Activated CD8-positive, alpha-beta T cell treated with anti-CD3 and anti-CD28 coated beads for 36 hours (primary cell): ENCODE measurements at places on chromosomes 2 and 18. TPM values are rescaled to one million over a fixed set of nuclear protein-coding genes. Genes with fewer than 3 reads are reported as not detected.

- no peak for DNase-seq
- H3K27ac ChIP-seq: no peak overlapping the region
- no peaks in the 10 kb centered on the region for H3K27me3 ChIP-seq
Measured at GRCh38 chr2:169119851-169120250, 50.5 kb downstream of the DHRS9 start.

- DNase-seq: no peak
- H3K4me3 ChIP-seq: no peak overlapping the region
- H3K27me3 ChIP-seq: no peaks in the 10 kb centered on the region
- H3K4me1 ChIP-seq: peaks cover 35% of the 10 kb centered on the region
- peak overlapping the region; percentile 17 for H3K27ac ChIP-seq
Measured at GRCh38 chr2:203675086-203675485, 31.4 kb upstream of the CD28 start.

DNA sequence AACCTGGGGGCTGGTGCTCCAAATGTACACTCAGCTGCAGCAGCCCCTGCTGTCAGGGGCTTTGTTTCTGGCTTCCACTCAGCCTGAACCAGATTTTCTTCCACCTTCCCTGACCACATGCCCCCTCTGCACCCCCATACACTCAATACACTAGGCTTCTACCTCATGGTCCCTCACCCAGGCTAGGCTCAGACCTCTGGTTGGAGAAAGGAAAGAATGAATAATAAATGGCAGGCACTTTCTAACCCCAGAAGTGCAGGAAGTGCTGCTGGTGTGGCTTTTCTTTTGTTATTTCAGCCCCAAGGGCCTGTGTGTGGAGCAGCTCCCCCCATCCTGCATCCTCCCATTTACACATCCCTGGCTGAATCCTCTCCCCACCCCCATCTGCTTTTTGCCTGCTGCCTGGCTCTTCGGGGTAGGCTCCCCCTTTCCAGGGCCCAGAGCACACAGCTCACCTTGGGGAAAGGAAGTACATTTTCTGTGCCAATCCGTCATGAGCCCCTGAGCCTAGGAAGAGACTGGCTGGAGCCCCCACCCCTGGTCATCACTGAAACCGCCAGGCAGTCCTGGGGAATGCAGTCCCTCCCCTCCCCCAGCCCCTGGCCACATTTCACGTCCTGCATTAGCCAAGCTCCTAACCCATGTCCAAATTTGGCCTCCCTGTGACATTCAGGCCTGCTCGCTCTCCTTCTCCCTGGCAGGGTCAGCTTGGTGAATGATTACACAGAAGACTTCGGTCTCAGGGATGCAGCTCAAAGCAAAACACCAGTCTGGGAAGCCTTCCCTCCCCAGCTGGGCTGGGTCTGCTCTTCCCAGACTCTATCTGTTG lies 2.6 kb downstream of the DYSF start:
- no peaks in the 10 kb centered on the region for H3K36me3 ChIP-seq
- H3K27ac ChIP-seq: no peak overlapping the region
- no peak overlapping the region for H3K4me3 ChIP-seq
- H3K27me3 ChIP-seq: peaks cover 25% of the 10 kb centered on the region
- no peak for DNase-seq
- peaks cover 11% of the 10 kb centered on the region for H3K4me1 ChIP-seq

GRCh38 chr2:7886666-7887065 lies 795.2 kb upstream of the ID2 start:
- H3K4me3 ChIP-seq: no peak overlapping the region
- H3K27me3 ChIP-seq: no peaks in the 10 kb centered on the region
- no peak overlapping the region for H3K27ac ChIP-seq
- DNase-seq: no peak
- H3K36me3 ChIP-seq: no peaks in the 10 kb centered on the region

- peaks cover 10% of the 10 kb centered on the region for H3K27me3 ChIP-seq
- H3K4me3 ChIP-seq: no peak overlapping the region
- H3K27ac ChIP-seq: no peak overlapping the region
- no peaks in the 10 kb centered on the region for H3K4me1 ChIP-seq
- H3K36me3 ChIP-seq: no peaks in the 10 kb centered on the region
- no peak for DNase-seq
Measured at GRCh38 chr18:32550963-32551362, 80.3 kb upstream of the GAREM1 start.

DNA sequence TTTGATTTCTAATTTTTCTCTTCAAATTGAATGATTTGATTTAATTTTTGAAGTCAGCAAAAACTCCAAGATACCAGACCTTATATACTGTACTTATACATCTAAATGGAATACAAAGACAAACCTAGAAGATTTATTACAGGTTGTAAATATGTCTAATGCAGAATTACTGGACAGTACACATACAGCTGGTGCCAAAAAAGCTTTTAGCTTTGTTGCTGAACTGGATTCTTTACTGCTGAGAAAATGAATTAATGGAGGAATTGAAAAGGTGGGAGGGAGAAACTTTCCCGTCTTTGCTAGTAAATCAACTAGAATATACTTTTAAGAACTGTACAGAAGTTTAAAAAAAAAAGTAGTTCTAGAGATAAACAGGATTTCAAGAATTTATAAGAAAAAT lies 17.5 kb downstream of the C1D start:
- H3K36me3 ChIP-seq: peaks cover 5% of the 10 kb centered on the region
- no peak overlapping the region for H3K4me3 ChIP-seq
- H3K27ac ChIP-seq: no peak overlapping the region
- peaks cover 17% of the 10 kb centered on the region for H3K4me1 ChIP-seq

DNA sequence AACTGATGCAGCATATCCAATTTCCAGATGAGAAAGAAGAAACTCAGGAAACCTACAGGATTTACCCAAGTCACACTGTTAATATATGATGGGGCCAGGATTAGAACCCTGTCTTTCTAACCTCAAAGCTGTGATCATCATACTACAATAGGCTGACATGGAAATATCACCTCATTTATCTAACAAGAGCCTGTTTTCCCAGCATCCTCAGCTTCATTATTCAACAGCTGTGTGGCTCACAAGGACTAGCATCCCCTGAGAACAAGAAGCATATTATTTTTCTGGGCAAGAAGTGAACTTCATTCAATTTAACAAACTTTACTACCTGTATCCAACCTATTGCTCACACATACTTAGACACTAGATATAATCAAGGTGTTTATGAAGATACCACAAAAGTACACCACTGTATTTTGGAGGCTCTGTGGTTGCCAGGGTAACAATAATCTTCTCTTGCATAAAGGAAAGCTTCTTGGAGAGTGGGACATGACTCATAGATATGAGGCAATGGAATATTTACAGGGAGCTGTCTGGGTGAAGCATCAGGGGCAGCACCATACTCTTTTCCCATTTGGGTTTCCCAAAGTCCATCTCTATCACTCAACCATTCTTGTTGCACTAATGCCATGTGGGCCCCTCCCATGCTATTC lies 218.2 kb downstream of the RAD51AP2 start:
- no peaks in the 10 kb centered on the region for H3K27me3 ChIP-seq
- no peak overlapping the region for H3K4me3 ChIP-seq
- H3K27ac ChIP-seq: no peak overlapping the region

DNA sequence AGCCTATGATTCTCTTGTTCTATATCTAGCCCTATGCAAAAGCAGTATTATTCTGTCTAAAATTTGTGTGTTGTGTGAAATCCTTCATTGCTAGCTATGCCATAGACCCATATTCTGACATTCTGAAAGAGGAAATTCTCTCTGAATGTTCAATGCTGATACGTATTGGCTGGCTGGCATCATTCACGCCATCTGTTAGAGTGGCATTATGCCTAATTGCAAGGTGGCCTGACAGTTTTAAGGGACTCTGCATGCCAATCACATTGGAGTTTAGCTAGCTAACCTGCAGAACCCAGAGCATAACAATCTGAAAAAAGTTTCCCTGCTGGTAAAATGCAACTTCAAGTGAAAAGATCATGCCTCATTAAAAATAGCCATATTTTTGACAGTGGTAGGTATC lies 316.0 kb downstream of the SOX11 start:
- H3K27ac ChIP-seq: no peak overlapping the region
- H3K4me3 ChIP-seq: no peak overlapping the region
- H3K27me3 ChIP-seq: no peaks in the 10 kb centered on the region

- no peaks in the 10 kb centered on the region for H3K36me3 ChIP-seq
- peaks cover 3% of the 10 kb centered on the region for H3K4me1 ChIP-seq
- H3K27me3 ChIP-seq: no peaks in the 10 kb centered on the region
- H3K27ac ChIP-seq: no peak overlapping the region
- H3K4me3 ChIP-seq: no peak overlapping the region
- DNase-seq: peak; percentile 11
Measured at GRCh38 chr2:55063713-55064323, 13.6 kb upstream of the RTN4 start.

DNA sequence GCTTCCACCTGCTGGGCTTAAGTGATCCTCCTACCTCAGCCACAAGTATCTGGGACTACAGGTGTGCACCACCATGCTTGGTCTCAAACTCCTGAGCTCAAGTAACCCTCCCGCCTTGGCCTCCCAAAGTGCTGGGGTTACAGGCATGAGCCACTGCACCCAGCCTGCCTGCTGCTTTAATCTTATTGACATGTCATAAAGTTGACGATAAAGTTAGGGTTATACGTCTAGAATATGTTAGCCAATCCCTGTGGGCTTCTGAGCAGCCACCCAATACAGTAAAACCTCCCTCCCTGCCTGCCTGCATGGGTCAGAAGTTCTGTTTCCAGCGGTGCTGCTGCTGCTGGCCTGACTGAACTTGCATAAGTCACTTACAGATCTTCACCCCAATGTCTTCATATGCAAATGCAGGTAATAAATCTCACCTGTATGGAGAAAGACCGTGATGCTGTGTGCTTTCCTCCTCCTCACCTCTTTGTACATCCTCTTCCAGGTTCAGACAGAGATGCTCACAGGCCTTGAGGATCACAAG lies 30.1 kb downstream of the TGIF1 start:
- no peak overlapping the region for H3K4me3 ChIP-seq
- no peaks in the 10 kb centered on the region for H3K36me3 ChIP-seq
- no peak overlapping the region for H3K27ac ChIP-seq
- H3K27me3 ChIP-seq: no peaks in the 10 kb centered on the region

DNA sequence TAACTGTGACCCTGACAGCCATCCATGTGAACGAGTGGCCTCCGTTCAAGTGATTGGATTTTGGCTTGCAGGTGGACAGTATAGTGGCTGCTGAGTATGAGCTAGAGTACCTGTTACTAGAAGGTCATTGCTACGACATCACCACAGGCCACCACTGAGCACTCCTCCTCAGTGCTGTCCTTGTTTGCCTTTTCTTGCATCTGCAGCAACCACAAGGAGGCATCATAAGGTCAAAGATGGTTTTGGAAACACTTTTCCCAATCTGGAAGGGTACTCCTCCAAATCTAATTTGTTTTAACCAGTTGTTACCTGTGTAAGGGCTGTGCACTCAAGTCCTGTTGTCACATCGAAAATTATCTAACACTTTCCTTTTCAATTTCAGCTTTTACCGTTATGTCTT lies 81.2 kb downstream of the UGGT1 start:
- H3K27me3 ChIP-seq: no peaks in the 10 kb centered on the region
- peaks cover 14% of the 10 kb centered on the region for H3K4me1 ChIP-seq
- no peak overlapping the region for H3K4me3 ChIP-seq
- H3K27ac ChIP-seq: no peak overlapping the region
- H3K36me3 ChIP-seq: peaks cover 54% of the 10 kb centered on the region

- no peak overlapping the region for H3K27ac ChIP-seq
- peaks cover 4% of the 10 kb centered on the region for H3K27me3 ChIP-seq
- no peak for DNase-seq
- no peaks in the 10 kb centered on the region for H3K4me1 ChIP-seq
- no peaks in the 10 kb centered on the region for H3K36me3 ChIP-seq
- H3K4me3 ChIP-seq: no peak overlapping the region
Measured at GRCh38 chr2:61785583-61785982, 68.3 kb downstream of the FAM161A start.

- H3K4me1 ChIP-seq: peaks cover 60% of the 10 kb centered on the region
- H3K36me3 ChIP-seq: peaks cover 22% of the 10 kb centered on the region
- no peak for DNase-seq
- H3K4me3 ChIP-seq: no peak overlapping the region
Measured at GRCh38 chr2:191198271-191198670, 46.9 kb upstream of the MYO1B start.

- H3K36me3 ChIP-seq: no peaks in the 10 kb centered on the region
- H3K27me3 ChIP-seq: no peaks in the 10 kb centered on the region
- DNase-seq: no peak
- no peaks in the 10 kb centered on the region for H3K4me1 ChIP-seq
- no peak overlapping the region for H3K27ac ChIP-seq
Measured at GRCh38 chr18:79616651-79617510, 62.7 kb upstream of the CTDP1 start.

GRCh38 chr2:69145204-69145603 lies 132.2 kb downstream of the ANTXR1 start:
- no peaks in the 10 kb centered on the region for H3K4me1 ChIP-seq
- no peak overlapping the region for H3K27ac ChIP-seq
- H3K27me3 ChIP-seq: peaks cover 3% of the 10 kb centered on the region

DNA sequence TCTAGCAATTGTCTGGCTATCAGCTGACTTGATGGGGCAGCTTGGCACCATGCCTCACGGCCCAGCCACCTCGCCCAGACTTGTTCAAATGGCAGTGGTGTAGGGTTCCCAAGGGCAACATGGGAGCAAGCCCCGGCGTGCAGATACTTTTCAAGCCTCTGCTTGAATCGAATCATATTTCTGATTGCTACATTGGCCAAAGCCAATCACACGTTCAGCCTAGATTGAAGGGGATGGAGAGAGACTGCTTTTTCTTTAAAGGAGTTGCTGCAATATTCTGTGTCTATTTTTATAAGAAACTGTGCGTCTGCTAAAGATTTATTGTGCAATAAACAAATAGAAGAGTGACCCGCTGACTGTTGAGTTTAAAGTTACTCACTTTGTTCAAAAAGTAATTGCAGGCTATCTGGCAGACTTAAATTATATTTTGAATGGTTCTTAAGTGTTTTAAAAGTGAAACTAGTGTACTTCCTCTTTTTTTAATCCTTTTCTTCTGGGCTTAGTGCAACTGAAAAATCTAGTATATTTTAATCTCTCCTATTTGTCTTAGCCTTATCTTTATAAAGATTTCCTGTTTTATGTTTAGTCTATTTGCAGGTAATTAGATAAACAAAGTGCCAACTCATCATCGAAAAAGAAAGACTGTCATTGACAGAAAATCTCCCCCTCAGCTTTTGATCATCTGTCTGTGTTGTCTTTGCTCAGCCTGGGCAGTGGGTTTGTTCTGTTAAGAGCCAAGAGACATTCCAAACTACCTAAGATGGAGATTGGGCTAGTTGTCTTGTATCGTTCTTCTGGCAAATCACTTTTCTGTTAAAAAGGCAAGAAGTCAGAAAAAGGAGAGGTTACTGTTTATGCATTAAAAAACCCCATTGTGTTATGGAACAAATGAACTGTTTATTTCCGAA lies 156.1 kb downstream of the TPGS2 start:
- H3K27me3 ChIP-seq: peaks cover 12% of the 10 kb centered on the region
- no peak overlapping the region for H3K4me3 ChIP-seq

- DNase-seq: no peak
- no peak overlapping the region for H3K4me3 ChIP-seq
- no peaks in the 10 kb centered on the region for H3K36me3 ChIP-seq
- H3K27me3 ChIP-seq: no peaks in the 10 kb centered on the region
- H3K27ac ChIP-seq: no peak overlapping the region
- no peaks in the 10 kb centered on the region for H3K4me1 ChIP-seq
Measured at GRCh38 chr2:128535953-128536352, 217.3 kb upstream of the HS6ST1 start.

The STAT4 gene
- total RNA-seq: 72.2 TPM

The EVX2 gene
- total RNA-seq: not detected

The THSD7B gene
- not detected for total RNA-seq

The RESP18 gene
- not detected for total RNA-seq

The CCDC142 gene
- total RNA-seq: 7.2 TPM

The NEURL3 gene
- not detected for total RNA-seq

The HMSD gene
- total RNA-seq: 1.4 TPM

The MAB21L4 gene
- total RNA-seq: not detected

The FBXO36 gene
- 1.6 TPM for total RNA-seq

The SAG gene
- total RNA-seq: not detected

The LRRTM4 gene
- total RNA-seq: not detected

The DQX1 gene
- total RNA-seq: 0.50 TPM
